Bronchial epithelial cell (primary cell): ENCODE measurements at places on chromosomes 5 and 9. TPM values are rescaled to one million over a fixed set of nuclear protein-coding genes. Genes with fewer than 3 reads are reported as not detected.
A peak's percentile ranks its signal among the peaks of the same experiment; 100 is the strongest.

DNA sequence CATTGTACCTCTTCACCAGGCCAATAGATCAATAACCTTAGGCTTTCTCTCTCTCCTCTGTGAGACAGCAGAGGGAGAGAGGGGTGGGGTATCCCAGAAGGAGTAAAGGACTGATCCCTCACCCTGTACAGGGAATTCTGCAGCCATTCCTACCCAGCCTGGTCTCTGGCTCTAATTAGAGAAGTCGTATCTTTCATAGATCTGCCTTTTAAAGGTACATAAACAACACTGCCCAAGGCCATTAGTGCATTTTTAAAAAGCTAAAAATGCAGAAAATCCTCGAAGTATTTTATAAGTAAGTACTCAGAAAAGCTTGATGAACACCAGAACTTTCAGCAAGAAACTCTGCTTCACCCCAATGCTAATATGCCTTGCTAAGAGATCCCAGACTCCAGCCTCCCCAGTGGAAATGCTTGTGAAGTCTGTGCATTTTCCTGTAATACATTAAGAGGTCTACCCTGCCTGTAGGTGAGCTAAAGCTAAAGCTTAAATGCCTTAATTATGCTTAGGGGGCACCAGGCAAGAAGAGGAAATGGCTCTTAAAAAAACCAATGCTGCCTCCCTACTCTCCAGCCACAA, 200.0 kb upstream of the ANKRD55 start:
- DNase-seq, result no peak

DNA sequence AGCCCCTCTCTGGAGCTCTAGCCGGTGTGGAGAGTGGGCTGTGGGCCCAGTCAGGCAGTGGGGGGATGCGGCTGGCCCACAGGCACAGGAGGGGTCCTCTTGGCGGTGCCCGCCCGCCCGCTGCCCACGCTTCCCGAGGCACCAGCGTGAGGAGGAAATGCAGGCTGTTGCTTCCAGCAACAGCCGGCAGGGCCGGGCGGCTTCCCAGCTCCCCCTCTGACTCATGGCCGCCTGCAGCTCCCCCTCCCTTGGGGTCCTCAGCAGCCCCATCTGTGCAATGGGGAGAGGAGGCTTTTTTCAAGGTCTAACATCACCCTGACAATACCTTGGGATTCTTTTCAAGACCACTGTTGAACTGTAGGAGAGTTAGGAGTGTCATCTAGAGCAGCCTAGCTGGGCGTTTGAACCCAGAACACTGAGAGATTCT, 10.4 kb downstream of the CXXC5 start:
- peak; percentile 31 for DNase-seq

DNA sequence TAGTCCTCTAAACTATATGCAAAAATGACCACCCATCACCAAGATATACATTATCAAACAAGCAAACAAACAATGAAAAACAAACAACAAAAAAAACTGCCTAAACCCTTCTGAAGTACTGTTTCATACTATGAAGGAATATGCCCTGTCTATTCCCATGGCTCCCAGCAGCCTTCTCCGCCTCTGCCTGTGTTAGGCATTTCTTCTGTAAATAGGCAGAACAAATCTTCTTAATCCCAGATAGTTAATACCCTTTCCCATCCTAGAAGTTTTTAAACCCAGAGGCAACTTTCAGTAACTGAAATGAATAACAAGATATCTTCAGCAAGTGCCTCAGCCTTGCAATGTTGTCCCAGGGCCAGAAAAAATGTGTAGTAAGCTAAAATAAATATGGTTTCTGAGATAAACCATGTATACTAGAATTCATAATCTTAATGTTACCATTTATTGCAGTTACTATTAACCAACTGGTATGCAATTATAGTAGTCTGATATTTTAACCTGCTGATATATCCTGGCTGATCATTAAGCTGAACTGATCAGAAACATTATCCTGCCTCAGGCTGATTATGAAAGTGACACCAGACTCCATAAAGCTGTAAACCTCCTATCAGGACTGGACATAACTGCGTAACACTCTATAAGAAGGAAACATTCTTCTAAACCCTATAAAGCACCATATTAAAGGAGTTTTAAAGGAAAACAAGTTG, 68.5 kb downstream of the ANKRD31 start:
- DNase-seq, result no peak

- peak; percentile 4 for DNase-seq
These were observed 64.3 kb downstream of the IRX1 start for GRCh38 chr5:3659907-3660306.

Gene FLT4
- under 0.01 TPM in 1 of 2 replicates, not detected in the other for total RNA-seq
